ENCODE measurements at places on chromosomes 16 and 17.

DNA sequence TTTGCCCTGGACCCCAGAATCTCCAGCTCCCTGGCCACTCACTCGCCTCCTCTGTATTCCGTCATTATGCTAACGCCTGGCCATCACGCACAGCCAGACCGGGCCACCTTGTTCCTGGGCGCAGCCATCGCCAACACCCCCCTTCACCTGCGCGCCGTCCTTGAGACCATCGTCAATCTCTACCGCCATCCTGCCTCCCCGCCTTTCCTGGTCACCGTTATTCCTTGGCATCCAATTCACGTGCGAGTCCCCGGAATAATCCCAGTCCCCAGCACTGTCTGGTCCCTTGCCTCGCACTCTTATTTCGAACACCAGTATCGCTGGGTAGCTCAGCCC lies 541 bp downstream of the VKORC1 start:
- no peak for DNase-seq

DNA sequence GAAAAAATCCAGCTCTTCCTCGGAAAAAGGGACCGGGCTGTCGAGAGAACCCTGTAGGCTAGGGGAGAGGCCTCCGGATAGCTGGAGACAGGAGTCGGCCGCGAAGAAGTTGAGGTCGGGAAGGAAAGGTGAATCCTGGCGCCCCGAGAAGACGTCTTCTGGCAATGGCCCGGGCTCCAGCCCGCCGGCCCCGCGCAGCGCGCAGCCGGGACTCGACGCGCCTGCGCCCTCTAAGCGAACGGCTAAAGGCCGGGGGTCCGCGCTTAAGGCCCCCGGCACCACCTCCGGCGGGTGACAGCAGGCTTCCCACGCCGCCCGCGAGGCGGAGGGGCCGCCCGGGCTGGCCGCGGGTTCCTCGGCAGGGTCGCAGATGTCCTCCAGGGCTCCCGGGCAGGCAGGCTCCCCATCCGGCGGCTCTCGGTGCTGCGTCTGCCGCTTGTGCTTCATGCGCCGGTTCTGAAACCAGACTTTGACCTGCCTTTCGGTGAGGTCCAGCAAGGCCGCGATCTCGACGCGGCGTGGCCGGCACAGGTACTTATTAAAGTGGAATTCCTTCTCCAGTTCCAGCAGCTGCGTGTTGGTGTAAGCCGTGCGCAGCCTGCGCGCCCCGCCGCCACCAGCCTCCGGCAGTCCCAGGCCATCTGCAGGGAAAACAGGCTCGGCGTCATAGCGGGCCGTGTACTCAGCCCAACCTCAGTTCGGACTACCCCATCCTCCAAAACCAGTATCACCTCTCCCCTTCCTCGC lies 1.6 kb downstream of the HOXB2 start:
- no peak for DNase-seq

DNA sequence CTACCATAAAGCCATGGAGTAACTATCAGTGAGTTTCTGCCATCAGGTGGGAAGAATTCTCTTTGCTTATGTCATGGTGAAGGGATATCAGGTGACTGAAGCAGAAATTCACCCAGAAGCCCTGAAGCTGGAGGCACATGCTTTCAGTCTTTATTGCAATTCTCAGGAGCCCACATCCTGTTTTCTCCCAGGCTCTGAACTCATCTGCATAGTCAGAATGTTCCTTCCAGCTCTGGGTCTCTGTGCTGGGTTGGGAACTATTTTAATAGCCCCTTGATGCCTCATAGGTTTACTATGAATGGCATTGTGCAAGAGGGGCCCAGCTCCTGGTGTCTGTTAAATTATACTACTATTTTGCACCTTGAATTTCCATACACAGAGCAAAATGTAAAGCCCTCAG lies 198.4 kb upstream of the SOX9 start:
- no peak for DNase-seq

DNA sequence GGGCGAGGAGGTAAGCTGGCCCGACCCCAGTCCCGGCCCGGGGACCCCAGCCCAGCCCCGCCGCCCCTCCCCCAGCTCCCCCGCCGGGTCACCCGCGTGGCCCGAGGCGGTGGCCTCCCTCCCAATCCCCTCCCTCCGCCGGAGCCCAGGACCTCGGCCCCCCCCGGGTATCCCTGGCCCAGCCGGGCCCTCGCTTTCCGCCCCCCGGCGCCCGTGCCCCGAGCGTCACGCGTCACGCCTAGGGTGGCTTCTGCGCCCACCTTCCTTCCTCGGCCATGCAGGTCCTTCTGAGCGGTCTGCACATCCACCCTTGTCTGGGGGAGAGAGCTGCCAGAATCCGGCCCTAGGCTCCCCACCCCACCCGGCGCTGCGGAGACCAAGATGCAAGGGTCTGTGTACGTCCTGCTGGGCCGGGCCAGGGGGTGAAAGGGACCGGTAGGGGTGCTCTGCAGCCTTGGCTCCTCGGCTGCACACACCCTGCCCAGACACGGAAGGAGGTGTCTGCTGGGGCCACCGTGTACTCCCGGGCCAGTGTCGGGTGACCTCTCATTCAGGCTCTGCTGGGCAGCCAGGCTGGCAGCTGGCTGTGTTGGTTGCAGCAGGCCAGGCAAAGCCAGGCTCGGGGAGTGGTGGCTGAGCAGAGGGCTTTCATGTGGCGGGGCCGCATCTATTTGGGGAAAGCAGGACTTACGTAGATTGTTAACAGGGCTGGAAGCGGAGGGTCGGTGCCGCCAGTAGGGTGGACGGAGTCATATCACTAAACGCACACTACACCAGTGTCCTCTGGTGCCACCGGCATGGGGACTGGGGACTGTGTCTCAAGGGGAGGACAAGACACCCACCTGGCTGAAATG lies 754 bp downstream of the RAB11FIP4 start:
- no peak for DNase-seq

DNA sequence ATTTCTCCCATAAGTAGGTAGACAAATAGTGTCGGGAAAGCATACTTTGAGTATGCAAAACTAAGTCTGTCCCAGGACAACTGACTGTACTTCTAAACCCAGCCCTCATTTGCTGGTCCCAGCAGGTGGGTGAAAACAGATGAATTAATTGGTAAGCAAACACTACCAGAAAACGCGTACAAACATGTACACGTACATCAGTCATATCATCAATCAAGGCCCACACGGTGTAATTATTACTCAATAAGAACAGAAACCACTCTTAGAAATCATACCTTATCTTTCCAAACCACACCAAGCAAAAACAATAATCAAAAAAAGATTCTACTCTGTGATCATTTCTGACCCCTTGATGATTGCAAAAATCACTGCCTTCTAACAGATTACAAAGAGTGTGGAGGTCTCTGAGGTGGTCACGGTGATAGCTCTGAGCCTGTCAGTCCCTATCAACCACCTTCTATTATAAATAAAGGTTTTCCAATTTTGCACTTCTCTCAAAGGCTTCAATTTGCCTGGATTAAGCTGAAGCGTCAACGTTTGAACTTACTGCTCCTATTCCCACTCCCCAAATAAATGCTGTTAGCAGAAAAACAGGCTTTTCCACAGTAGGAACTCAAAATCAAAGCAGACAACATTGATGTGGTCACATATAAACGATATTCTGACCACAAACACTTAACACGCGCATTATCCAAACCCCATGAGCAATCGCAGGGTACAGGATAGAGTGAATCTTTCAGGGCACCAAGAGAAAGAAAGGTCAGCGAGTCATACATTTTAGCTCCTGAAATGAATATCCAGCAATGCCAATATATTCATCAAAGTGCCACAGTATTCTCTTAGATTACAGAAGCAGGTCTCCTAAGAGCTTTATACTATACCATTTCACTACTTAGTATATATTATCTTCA lies 211.9 kb downstream of the STX8 start:
- DNase-seq: no peak

GRCh38 chr17:80248894-80249710 lies 11.6 kb upstream of the RNF213 start:
- no peak for DNase-seq

GRCh38 chr17:42276359-42276608 lies at the start of gene STAT5B:
STAT5B (minus strand) TSS chr17:42276391; CDS start chr17:42232127, 44,264 bp downstream.
- peak; percentile 17 for DNase-seq

- no peak for DNase-seq
Observed at GRCh38 chr16:80123189-80123588, 417.6 kb upstream of the DYNLRB2 start.

DNA sequence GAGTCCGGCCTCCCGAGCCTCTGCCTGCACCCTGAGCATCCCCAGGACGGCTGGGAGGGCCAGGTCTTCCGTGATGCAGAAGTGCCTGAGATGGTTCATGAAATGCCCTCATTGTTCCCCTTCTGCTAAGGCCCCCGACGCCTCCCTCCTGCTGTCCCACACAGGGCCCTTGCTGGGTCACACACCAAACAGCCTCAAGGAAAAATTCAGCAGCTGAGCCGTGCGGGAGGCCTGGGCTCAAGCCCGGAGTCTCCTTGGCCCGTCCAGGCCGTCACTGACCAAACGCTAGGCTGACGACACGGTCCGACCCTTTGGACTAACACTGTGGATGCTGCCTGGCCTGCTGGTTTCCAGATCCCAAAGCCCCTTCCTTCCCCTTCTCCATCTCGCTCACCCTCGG lies 90.2 kb downstream of the RTN4RL1 start:
- no peak for DNase-seq

DNA sequence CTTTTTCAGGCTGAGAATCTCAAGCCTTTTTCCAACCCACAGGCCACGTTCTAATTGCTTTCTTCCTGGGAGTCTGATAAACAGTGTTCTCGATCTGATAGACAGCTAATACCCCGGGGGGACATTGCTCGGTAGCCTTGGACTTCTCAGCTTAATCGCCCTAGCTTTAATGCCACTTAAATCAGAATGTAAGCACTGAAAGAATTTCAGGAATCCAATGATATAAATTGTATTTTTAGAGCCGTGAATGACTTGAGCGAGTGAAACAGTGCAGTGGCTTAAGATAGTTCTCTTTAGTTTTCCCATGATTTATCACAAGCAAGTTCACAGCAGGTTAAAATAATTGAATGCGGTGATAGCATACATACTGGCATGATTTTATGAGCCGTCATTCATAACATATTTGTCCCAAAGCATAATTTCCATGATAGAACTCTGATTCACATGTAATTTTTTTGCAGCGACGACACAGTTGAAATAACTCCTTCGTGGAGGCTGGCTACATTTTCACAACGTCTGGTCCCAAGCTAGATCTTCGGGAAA lies 116.1 kb upstream of the MYOCD start:
- no peak for DNase-seq

GRCh38 chr17:45234641-45235415 lies 13.1 kb downstream of the FMNL1 start:
- DNase-seq: no peak

DNA sequence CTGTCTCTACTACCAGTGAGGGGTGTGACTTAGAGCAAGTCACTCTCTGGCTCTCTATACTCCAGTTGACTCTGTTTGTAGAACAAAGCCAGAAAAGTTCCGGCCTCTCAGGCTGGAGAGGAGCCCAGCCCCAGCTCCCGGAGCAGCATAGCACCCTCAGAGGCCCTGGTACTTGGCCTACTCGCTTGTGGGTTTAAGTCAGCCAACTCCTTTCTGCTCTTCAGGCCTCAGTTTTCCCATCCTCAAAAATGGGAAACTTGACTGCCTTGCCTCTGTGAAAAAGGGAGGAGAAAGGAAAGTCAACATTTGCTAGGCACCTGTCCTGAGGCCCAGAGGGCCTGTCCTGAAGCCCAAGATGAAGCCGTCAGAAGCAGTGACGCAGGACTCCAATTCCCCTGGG lies 1.1 kb downstream of the CHST6 start:
- DNase-seq: no peak

DNA sequence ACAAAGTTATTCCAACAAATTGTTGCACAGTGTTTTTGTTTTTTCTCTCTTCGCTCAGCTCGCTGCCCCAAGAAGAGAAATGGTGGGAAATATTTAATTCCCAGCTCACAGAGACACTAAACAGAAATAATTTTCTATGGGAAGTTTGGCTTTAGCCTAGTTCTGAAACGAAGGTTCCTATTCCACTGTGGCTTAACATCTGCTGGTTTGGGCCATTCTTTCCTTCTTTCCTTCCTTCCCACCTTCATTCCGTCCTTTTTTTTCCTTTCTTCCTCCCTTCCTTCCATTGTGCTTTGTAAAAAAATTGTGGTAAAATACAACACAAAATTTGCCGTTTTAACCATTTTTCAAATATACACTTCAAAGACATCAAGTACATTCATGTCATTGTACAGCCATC lies 393.5 kb upstream of the SOX9 start:
- DNase-seq: no peak

- peak; percentile 61 for DNase-seq
Observed at GRCh38 chr16:67395105-67395457, 1.8 kb upstream of the TPPP3 start.

GRCh38 chr16:74492976-74493375 lies 71.7 kb upstream of the CLEC18B start:
- DNase-seq: no peak

DNA sequence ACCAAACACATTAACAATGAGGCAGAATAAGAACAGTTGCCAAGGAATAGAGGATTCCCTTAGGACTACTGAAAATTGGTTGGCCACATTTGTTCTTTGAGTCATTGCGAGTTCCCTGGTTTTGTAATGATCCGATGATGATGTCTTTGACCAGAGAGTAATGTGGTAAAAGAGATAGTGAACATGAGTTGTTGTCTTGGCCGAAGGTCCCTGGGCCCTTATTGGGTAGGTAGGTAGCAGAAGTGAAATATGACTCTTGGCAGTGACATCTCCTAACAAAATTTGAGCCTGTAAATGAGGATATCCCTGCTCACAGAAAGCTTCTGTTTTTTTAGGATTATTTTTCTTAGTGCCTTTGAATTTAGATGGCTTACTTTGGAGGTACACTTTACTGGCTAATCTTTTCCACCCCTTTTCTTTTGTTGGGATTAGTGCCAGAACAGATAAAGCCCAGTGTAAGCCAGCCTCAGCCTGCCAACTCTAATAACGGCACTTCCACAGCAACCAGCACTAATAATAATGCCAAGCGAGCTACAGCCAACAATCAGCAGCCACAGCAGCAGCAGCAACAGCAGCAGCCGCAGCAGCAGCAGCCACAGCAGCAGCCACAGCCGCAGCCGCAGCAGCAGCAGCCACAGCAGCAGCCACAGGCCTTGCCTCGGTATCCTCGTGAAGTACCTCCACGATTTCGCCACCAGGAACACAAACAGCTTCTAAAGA lies 47.2 kb downstream of the TNRC6A start:
- no peak for DNase-seq

DNA sequence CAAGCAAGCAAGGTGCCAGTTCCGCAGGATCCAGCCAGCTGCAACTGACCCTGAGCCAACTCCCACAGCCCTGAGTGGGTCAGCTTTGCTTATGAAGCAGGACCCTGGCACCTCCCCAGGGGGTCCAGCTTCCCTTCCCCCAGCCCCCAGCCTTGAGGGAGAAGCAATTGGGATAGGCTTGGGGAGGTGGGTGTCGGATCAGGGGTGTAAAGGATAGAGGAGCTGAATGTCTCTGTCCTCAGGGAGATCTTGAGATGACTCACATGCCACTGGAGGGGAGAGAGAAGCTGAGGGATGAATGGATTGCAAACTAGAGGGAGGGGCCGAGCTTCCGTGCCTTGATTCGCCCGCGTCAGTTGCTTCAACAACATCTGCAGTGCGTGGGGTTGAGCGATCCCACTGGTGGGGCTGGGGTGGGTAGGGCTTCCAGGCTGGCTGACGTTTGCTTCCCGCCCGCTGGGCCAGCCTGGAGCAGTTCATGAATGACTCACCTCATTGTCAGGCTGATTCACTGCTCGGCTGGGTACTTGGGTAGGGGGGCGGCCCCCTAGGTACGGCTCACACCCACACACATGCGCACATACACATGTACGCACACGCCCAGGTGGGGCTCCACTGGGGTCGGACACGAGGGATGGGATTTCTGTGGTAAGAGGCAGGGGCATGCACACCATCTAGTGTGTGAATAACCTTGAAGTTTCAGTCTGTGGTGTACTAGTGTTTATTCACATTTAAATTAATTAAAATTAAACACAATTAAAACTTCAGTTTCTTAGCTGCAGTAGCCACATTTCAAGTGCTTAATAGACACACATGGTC lies 3.6 kb upstream of the HROB start:
- peak; percentile 38 for DNase-seq
